ENCODE measurements at places on chromosomes 4 and X. TPM values are rescaled to one million over a fixed set of nuclear protein-coding genes. Genes with fewer than 3 reads are reported as not detected.

DNA sequence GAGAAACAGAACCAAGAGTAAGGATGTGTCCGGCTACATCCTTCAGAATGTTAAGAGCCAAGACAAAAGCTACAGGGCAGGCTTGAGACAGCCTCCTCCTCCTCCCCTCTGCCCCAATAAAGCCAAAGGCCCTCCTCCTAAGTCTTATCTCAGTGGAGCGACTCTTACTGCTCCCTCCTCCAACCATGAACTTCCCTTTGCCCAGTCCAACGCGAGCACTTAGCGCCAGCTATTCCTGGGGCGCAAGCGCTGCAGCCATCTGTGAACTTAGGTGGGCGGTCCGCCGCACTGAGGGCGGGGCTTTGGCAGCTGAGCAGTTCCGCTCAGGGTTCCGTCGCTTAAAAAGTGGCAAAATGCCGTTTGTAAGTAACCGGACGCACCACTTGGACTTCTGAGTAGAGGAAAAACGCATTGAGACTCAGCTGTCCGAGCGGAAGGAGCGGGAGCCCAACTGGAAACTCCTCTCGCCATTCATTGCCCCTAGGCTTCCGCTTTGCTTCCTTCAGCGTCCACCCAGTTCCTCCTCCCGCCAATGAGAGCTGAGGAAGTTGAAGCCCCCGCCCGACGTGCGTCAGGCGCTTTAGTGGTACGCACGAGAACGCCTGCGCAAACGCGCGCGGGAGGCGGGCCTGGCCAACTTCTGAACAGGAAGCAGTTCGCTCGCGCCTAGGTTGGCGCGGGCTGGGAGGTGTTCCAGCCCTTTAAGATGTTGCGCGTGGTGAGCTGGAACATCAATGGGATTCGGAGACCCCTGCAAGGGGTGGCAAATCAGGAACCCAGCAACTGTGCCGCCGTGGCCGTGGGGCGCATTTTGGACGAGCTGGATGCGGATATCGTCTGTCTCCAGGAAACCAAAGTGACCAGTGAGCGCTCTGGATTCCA lies at the start of gene APEX2:
Gene APEX2, plus strand, starts transcription at position 647 of the 882 bp plus-strand sequence. Its CDS starts 60 bp downstream, at position 707.
- DNase-seq: peak; percentile 96

- DNase-seq: no peak
Observed at GRCh38 chr4:109729117-109729717, 653 bp downstream of the PLA2G12A start.

GRCh38 chrX:104122829-104123228 lies 10.5 kb downstream of the ZCCHC18 start:
- DNase-seq: no peak

DNA sequence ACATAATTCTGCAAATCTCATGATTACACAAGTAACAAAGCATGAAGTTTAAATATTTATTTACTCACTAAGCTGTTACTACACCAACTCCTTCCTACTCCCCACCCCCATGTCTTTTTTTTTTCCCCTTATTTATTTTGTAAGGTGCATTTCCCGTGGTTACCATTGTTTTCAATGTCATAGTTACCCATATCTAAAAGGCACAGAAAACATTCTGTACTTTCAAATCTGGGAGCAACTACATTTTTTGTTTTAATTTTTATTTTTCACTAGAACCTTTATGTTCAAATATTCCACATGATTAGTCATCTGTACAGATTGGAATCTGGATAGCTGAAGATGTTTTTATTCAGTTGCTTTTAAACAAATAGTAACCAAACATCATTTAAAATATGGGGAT lies 62.8 kb downstream of the PPP3CA start:
- DNase-seq: no peak

- DNase-seq: no peak
Observed at GRCh38 chr4:86569103-86569870, 24.8 kb upstream of the PTPN13 start.

GRCh38 chr4:81595287-81595686 lies 123.6 kb upstream of the RASGEF1B start:
- DNase-seq: no peak

DNA sequence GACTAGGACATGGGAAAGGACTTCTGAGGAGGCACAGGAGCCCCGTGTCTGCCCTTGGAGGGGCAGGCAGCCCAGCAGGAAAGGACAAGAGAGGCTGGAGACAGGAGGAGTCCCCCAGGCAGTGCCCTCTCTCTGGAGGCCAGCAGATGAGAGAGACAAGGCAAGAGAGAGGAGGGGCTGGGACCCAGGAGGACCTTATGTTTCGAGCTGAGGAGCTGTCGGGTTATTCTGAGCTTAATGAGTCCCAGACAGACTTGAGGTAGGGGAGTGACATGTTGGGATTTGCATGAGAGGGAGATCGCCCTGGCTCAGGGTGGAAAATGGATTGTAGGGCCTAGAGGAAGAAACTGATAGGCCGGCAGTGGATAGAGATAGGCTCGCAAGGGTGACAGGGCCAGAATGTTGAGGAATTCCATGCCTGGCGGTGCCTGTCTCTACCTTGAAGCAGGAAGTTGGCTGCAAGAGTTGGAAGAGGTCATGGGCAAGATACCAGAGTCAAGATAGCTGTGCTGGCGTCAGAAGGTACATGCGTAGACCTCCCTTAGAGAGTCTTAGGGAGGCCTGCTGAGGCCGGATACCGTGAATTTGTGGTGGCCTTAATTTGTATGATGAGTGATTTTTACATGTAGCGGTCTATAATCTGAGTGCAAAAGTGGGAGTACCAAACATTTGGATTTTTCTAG lies 19.4 kb downstream of the STOX2 start:
- DNase-seq: no peak

GRCh38 chr4:140144050-140144449 lies 9.9 kb downstream of the MAML3 start:
- DNase-seq: no peak

Gene PPBP
- polyA plus RNA-seq: not detected

Gene CCDC110
- polyA plus RNA-seq: 0.69 TPM
